Stimulated activated CD4-positive, alpha-beta T cell treated with anti-CD3 and anti-CD28 coated beads, Interleukin-1b, Interleukin-23, amount 100 ng/mL, for 24 hours (primary cell): ENCODE measurements at places on chromosomes 4 and X.

GRCh38 chr4:32752962-32753361 lies 2032.8 kb downstream of the PCDH7 start:
- DNase-seq = no peak

GRCh38 chr4:110061076-110061475 lies 137.3 kb downstream of the ELOVL6 start:
- DNase-seq = no peak

- no peak for DNase-seq
Observed at GRCh38 chr4:1041936-1042330, 30.5 kb downstream of the FGFRL1 start.

GRCh38 chrX:19616959-19617358 lies 101.7 kb upstream of the MAP3K15 start:
- DNase-seq = no peak

DNA sequence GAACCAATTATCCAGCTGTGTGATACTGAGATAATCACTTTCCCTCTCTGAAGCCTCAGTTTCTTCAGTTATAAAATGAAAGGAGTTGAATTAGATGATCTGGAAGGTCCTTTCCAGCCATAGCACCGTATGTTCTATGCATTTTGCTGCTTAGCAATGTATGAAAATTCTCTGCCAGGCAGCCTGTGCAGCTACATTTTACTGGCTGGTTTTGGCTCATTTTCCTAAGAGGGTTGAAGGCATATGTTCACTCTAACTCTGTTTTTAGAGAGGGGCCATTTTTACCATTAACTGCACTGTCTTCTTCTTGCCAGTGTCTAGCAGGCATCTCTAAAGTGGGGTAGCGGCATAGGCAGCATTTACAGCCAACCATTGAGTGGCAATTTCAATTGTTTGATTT lies 26.1 kb downstream of the TRPC5 start:
- DNase-seq = no peak

DNA sequence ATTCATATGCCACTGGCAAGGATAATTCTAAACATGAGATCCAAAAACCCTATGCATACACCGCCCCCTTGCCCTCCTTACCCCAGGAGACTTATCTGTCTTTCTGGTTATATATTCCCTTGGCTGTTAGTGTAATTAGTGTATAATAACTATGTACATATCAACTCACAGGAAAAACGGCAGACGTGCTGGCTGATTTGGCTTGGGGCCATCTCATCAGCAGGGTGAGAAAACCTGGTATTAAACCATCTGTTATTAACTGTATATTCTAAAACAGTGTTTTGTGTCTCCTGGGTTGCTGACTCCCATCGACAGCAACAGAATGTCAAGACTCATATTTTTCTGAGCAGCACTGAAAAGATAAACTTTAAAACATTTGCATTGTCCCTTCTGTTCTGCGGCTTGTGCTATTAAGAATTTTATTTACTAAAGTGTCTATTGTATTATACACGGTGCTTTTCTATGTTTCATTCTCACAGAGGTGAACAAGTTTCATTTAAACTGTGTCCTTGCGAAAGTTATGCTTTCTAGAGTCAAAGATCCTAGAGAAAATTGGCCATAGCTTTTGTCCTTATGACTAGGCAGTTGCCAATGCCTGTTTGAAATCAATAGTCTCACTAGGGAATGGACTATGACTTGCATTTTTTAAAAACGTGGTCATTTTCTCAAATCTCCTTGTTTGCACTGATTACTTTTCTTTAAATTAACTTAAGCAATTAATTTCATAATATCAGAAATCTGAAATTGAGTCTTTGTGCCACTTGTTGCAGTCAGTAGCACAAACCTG lies 211.5 kb upstream of the MID1 start:
- no peak for DNase-seq

- no peak for DNase-seq
Observed at GRCh38 chr4:42397635-42398170, 415 bp downstream of the SHISA3 start.

- DNase-seq = no peak
Observed at GRCh38 chrX:109760922-109761250, 27.8 kb upstream of the ACSL4 start.

- DNase-seq = no peak
Observed at GRCh38 chr4:17962171-17962570, 59.4 kb downstream of the LCORL start.

DNA sequence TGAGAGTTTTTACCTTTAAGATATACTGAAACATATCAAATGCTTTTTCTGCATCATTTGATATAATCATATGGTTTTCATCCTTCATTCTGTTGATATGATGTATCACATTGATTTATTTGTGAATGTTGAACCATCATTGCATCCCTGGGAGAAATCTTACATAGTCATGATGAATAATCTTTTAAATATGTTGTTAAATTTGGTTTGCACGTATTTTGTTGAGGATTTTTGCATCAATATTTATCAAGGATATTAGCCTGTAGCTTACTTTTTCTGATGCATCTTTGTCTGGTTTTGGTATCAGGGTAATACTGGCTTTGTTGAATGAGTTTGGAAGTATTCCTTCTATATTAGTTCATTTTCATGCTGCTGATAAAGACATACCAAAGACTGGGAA lies 541.4 kb downstream of the TLL1 start:
- no peak for DNase-seq

GRCh38 chrX:45622042-45622423 lies 421.4 kb upstream of the DIPK2B start:
- no peak for DNase-seq

- no peak for DNase-seq
Observed at GRCh38 chrX:22043872-22044271, 11.7 kb downstream of the PHEX start.

DNA sequence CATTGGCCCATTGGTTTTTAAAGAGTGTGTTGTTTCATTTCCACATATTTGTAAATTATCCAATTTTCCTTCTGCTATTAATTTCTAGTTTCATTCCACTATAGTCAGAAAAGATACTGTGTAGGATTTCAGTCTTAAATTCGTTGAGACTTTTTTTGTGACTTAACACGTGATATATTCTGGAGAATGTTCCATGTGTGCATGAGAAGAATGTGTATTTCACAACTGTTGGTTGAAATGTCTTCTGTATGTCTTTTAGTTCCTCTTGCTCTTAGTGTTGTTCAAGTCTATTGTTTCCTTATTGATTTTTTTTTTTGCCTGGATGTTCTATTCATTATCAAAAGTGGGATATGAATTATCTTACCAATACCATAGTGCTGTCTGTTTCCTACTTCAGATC lies 606.9 kb downstream of the RPA4 start:
- no peak for DNase-seq

DNA sequence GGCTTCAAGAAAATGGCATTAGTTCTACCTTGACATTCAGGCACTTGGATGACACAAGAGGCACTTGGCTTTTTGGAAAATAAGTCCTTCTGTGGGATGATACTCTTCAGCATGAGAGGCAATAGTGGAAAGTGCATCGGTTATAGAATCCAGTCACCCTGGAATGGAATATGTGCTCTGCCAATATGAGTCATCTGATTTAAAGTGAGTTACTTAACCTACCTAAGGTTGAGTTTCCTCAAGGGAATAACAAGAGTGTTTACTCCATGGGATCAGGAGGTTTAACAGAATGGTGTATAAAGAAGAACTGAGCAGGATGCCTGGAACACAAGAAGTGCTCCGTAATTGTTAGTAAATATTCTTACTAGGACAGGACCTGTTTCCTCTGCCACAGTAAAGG lies 10.7 kb downstream of the SLC39A8 start:
- DNase-seq = no peak

DNA sequence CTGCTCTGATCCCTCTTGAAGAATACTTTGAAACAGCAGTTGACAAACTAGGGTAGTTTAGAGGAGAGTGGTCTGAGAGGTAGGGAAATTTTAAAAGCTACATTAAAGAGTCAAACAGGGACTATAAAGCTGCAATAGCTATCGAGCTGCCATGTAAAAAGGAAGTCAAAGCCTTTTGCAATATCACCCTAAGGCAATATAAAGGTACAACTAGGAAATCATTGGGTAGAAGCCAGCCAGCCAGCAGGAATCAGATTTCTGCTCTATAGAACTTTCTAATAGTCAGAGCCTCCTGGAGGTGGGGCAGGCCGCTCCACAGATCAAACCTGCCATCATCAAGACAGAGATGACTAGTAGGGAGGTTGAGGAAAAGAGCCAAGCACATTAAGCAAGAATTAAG lies 15.2 kb upstream of the PHOX2B start:
- no peak for DNase-seq

DNA sequence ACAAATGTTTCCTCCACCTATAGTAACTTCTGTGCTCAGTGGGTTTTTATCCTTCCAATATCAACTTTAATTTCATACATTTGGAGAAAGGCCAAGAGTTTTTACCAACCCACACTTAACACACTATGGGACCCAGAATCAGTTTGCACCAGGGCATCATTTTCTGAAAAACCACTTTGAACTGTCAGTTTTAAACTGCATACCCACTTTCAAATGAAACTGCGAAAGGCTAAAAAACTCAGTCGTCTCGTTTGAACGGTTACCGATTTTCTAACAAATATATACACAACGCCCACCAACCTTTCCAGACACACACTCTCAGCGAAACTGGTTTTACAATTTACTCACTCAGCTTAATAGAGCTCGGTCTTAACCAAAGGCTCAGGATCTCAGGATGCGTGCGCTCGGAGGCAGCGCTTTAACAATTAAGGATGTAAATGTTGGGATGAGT lies 376 bp downstream of the ABCG2 start:
- no peak for DNase-seq

DNA sequence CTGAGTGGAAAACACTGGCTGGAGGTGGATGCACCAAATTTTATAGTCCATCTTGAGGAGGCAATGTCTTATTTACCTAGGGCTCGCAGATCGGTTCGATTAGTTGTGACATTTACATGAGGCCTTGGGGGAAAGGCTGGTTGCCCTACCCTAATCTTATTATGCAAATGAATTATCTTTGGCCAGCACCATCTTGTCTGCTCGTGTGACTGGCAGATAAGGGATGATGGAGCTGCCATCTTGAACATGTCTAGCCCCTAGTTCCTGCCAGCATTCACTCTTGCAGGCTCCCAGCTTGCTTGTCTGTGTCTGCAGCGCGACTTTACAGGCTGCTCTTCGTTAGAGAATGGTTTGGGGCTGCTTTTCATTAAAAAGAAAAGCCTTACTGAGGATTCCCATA lies 61.9 kb downstream of the SEC24B start:
- DNase-seq = no peak

DNA sequence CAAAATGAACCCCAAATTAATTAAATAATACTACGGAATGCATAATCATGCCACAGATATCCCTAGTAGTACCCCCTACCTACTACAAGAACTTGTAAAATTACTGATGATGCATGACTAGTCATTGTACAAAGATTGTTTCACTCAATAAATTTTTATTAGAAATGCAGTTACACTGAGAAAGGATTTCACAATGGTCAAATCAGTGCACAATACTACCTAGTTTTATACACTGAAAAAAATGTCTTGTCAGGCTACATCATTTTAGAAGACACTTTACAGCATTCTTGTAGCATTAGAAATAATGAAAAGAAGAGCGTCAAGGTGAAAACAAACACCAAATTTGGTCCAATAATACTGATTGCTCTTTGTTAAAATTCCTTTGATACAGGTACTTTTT lies 178.8 kb downstream of the GPM6A start:
- no peak for DNase-seq

GRCh38 chr4:98780926-98781325 lies 122.5 kb upstream of the TSPAN5 start:
- no peak for DNase-seq
